Naive thymus-derived CD4-positive, alpha-beta T cell (primary cell): ENCODE measurements at places on chromosomes 13 and 19. TPM values are rescaled to one million over a fixed set of nuclear protein-coding genes. Genes with fewer than 3 reads are reported as not detected.

FCHO1 gene
- 73.2 TPM for total RNA-seq

GPR183 gene
- 231 TPM for total RNA-seq

ZNF382 gene
- 12.2 and 14.4 TPM in 2 replicates for total RNA-seq

CYP4F12 gene
- total RNA-seq: 0.50 TPM

PRODH2 gene
- total RNA-seq: not detected in 2 replicates

STAP2 gene
- total RNA-seq: 3.9 TPM

OR7C1 gene
- total RNA-seq: not detected

IL11 gene
- not detected for total RNA-seq

ZNF69 gene
- 4.2 TPM for total RNA-seq

DNA sequence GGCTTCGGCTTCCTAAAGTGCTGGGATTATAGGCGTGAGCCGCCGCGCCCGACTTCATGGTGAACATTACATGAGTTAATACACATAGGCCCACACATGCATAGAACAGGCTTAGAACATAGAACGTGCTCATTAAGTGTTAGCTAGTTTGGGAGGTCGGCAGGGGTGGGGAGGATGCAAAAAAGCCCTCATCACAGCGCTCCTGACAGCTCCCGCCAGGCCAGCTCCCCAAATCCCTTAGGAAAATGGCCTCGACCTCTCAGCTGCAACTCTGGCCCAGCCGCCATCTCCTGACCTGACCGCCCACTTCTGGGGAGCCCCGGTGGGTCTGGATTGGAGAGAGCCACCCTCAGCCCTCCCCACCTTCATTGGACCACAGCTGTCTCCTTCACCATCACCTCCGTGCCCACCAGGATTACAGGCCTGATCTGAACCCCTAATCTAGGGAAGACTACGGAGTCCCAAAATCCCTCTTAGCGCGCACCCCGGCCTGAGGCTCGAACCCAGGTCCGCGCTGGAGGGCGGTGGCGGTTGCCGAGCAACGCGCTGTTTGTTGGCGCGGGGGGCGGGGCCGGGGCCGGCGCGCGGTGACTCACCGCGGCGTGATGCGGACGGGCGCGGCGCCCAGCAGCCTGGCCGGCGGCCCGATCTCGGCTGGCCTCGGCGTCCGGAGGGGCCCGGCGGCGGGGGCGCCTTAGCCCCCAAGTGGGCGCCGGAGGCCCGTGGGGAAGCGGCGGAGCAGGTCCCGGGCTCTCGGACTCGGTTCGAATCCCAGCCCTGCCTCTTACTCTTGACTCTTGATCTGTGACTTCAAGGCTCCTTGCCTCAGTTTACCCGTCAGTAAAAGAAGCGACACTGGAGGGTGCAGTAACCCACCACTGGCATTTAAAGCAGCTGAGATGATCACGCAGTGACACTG, 26.7 kb upstream of the NANOS3 start:
- H3K27me3 ChIP-seq: no peaks in the 10 kb centered on the region
- no peak overlapping the region for H3K27ac ChIP-seq
- H3K4me3 ChIP-seq: no peak overlapping the region
- DNase-seq: peak; percentile 37
- no peaks in the 10 kb centered on the region for H3K36me3 ChIP-seq

DNA sequence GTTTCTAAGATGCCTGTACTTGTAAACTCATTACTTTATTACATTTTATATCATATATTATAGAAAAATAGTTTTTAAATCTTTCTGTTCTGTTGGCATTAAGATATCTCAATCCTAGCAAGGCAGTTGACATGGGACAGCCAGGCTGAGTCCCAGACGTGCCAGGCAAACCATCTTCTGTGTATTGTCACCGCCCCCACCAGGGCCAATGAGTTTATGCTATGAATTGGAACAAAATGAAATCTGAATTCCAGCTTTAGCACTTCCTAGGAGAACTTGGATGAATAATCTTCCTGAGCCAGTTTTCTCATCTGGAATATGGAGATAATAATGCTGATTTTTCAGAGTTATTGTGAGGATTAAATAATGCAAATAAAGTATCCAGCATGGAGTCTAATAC, 79.9 kb upstream of the GSX1 start:
- no peaks in the 10 kb centered on the region for H3K4me1 ChIP-seq
- DNase-seq: peak; percentile 29
- no peaks in the 10 kb centered on the region for H3K36me3 ChIP-seq
- no peaks in the 10 kb centered on the region for H3K27me3 ChIP-seq

DNA sequence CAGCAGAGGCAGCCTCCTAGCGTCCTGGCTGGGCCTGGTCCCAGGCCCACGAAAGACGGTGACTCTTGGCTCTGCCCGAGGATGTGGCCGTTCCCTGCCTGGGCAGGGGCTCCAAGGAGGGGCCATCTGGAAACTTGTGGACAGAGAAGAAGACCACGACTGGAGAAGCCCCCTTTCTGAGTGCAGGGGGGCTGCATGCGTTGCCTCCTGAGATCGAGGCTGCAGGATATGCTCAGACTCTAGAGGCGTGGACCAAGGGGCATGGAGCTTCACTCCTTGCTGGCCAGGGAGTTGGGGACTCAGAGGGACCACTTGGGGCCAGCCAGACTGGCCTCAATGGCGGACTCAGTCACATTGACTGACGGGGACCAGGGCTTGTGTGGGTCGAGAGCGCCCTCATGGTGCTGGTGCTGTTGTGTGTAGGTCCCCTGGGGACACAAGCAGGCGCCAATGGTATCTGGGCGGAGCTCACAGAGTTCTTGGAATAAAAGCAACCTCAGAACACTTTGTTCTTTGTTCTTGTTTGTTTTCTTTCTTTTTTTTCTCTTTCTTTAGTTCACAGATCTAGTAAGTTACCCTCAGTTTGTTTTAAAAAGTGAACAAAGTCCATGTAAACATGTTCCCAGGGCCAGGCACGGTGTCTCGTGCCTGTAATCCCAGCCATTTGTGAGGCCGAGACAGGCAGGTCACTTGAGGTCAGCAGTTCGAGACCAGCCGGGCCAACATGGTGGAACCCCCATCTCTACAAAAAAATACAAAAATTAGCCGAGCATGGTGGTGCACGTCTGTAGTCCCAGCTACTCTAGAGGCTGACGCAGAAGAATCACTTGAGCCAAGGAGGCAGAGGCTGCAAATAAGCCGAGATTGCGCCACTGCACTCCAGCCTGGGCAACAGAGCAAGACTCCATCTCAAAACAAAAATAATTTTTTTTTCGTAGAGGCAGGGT, 10.2 kb downstream of the ANGPTL4 start:
- H3K4me1 ChIP-seq: no peaks in the 10 kb centered on the region
- no peak overlapping the region for H3K27ac ChIP-seq
- H3K27me3 ChIP-seq: no peaks in the 10 kb centered on the region
- no peak overlapping the region for H3K4me3 ChIP-seq

DNA sequence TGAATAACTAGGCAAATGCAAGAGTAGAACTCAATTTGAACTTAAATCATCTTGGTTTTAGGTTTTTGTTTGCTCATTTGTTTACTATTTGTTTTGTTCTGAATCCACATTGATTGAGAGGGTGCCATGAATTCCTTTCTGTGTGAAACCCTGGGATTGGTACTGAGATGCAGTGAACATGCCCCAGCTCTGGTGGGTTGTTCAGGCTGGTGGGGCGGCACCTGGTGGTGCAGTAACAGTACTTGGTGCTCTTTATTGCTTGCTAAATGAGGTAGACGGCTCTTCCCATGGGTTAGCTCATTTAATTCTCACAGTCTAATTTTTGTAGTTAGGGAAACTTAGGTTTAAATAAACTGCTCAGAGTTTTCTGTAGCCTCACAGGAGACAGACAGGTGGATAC, 48.4 kb downstream of the WASF3 start:
- H3K27me3 ChIP-seq: no peaks in the 10 kb centered on the region
- H3K4me1 ChIP-seq: no peaks in the 10 kb centered on the region
- H3K4me3 ChIP-seq: no peak overlapping the region
- DNase-seq: no peak
- H3K36me3 ChIP-seq: no peaks in the 10 kb centered on the region

DNA sequence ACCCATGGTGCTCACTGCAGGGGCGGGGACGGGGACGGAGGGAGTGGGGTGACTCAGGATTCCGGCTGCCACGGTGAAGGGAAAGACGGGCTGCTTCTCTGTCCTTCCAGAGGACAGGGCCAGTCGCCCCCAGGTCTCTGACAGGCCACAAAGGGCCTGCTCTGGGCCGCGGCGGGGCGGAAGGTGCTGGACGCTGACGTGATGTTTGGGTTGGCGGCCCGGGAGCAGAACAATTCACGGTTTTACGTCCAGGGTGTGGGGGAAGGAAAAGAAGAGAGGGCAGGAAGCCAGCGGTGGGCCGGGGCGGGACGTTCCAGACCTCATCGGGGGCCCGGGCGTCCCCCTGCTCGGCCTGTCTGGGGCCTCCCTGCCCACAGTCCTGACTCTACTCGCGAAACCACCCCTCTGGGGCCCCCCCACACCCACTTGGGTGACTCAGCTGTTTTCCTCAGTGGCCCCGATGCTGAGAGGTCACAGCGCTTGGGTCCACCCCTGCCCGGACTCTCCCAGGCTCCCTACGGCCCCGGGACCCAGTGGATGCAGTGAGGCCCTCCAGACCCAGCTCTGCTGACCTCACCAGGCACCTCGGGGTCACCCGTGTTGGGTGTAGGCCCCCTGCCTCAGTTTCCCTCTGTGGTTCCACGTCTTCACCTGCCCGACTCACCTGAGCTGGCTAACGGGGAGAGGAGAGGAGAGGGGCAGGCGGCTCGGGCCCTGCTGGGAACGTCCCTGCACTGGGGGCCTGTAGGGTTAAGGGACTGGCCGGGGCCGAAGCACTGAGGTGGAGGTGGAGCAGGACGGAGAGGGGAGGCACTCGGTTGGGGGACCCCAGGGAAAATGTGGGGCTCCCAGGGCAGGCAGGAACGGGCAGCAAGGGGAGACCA, 29.2 kb downstream of the PIP5K1C start:
- no peaks in the 10 kb centered on the region for H3K36me3 ChIP-seq
- H3K27ac ChIP-seq: peak overlapping the region; percentile 3
- H3K4me1 ChIP-seq: peaks cover 9% of the 10 kb centered on the region

DNA sequence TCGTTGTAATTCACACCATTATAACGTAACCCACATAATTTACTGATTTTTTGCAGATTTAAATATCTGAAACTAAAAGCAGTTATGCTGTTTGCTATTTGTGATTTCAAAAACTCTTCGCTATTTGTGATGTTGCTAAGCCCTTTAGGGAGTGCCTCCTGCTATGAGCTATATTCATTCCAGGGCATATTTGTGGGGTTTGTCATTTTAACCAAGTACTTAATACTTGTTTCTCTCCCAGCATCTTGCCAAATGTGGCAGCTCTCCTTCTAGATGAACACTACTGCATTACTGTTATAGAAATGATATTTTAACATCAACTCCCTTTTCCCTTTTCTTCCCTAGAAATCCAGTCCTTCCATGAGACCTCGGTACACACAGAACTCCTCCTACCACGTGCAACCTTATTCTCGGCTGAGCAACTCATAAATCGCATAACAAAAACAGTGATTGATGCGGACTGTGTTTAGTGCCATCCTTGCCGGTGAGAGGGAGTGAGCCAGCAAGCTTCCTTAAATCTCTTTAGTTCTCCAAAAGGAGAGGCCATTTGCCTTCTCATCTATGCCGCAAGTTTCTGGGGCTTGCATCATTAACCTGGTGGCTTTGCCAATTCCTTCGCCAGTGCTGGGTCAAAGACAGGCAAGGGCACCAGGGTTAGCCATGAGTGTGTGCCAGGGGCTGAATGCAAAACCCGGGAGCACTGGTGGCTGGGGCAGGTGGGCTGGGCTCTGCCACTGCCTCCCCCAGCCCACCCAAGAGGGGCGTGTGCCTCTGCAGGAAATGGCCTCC, 33.4 kb downstream of the RFX2 start:
- H3K4me3 ChIP-seq: no peak overlapping the region
- no peaks in the 10 kb centered on the region for H3K27me3 ChIP-seq
- no peaks in the 10 kb centered on the region for H3K4me1 ChIP-seq
- no peak overlapping the region for H3K27ac ChIP-seq
- no peak for DNase-seq

DNA sequence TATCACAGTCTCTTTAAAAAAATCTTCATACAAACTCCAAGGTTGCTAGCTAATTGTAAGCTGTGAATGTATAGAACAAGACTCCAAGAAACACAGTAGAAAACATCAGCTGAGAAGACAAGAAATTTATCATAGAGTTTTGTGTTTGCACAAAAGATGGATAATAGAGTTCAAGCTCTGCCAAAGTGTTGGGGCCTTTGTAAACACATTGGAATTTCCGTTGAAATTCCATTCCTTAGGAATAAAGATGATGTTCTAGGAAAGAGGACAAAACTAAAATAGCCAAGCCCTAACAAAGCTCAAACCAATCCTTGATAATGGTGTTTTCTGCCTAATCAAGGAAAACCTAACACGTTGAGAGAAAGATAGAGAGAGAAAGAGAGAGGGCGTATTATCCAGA, 20.6 kb downstream of the LRRC63 start:
- H3K4me3 ChIP-seq: no peak overlapping the region
- H3K27ac ChIP-seq: no peak overlapping the region
- no peaks in the 10 kb centered on the region for H3K36me3 ChIP-seq
- DNase-seq: no peak
- no peaks in the 10 kb centered on the region for H3K4me1 ChIP-seq
- no peaks in the 10 kb centered on the region for H3K27me3 ChIP-seq

GRCh38 chr19:31960474-31960873, 384.9 kb upstream of the ZNF507 start:
- no peaks in the 10 kb centered on the region for H3K4me1 ChIP-seq
- DNase-seq: no peak
- H3K27ac ChIP-seq: no peak overlapping the region
- H3K4me3 ChIP-seq: no peak overlapping the region
- H3K27me3 ChIP-seq: no peaks in the 10 kb centered on the region

- DNase-seq: no peak
- H3K27ac ChIP-seq: peak overlapping the region; percentile 52
- H3K4me3 ChIP-seq: no peak overlapping the region
- peaks cover 66% of the 10 kb centered on the region for H3K4me1 ChIP-seq
- no peaks in the 10 kb centered on the region for H3K27me3 ChIP-seq
- H3K36me3 ChIP-seq: peaks cover 16% of the 10 kb centered on the region
These were observed 8.3 kb downstream of the RPS19 start for GRCh38 chr19:41868120-41868988.

- H3K27ac ChIP-seq: no peak overlapping the region
- no peak for DNase-seq
- no peaks in the 10 kb centered on the region for H3K27me3 ChIP-seq
- H3K4me1 ChIP-seq: no peaks in the 10 kb centered on the region
- no peak overlapping the region for H3K4me3 ChIP-seq
- H3K36me3 ChIP-seq: no peaks in the 10 kb centered on the region
These were observed 100.0 kb downstream of the TSHZ3 start for GRCh38 chr19:31249217-31249616.

GRCh38 chr13:31160857-31161556, 697 bp downstream of the HSPH1 start:
- H3K4me1 ChIP-seq: peaks cover 22% of the 10 kb centered on the region
- H3K27me3 ChIP-seq: no peaks in the 10 kb centered on the region
- H3K36me3 ChIP-seq: peaks cover 6% of the 10 kb centered on the region
- peak overlapping the region; percentile 89 for H3K4me3 ChIP-seq
- peak overlapping the region; percentile 96 for H3K27ac ChIP-seq

GRCh38 chr19:10461047-10461949, 41.0 kb downstream of the PDE4A start:
- peaks cover 3% of the 10 kb centered on the region for H3K4me1 ChIP-seq
- DNase-seq: peak; percentile 73
- H3K27ac ChIP-seq: peak overlapping the region; percentile 31
- H3K36me3 ChIP-seq: no peaks in the 10 kb centered on the region
- H3K27me3 ChIP-seq: no peaks in the 10 kb centered on the region
- H3K4me3 ChIP-seq: peak overlapping the region; percentile 41

GRCh38 chr19:18420930-18421329, 1.7 kb downstream of the SSBP4 start:
- no peaks in the 10 kb centered on the region for H3K36me3 ChIP-seq
- H3K4me1 ChIP-seq: peaks cover 70% of the 10 kb centered on the region
